ENCODE measurements at places on chromosomes 2 and 18.

- DNase-seq = no peak
Measured at GRCh38 chr2:168639018-168639417, 163.4 kb upstream of the NOSTRIN start.

DNA sequence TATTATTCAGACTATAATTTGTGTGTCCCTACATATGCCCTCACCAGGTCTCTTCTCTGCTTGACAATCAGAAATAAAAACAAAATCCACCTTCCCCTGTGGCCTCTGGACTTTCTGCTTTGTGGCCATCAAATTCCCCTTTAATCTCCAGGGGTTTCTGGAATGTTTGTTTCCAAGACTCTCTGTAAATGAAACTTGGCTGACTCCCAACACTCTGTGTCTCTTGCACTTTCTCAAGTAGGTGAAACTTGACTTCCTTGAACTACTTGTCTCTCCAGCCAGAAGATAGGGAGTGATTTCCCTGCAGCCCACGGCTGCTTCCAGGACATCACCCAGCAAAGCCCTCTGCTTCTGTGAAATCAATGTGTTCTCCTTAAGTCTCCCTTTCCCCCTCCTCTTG is 54.1 kb upstream of the AQP4 start:
- DNase-seq = no peak

GRCh38 chr2:145199827-145200706 is 680.1 kb upstream of the ZEB2 start:
- DNase-seq = peak; percentile 90

- DNase-seq = no peak
Measured at GRCh38 chr18:7191736-7192135, 39.2 kb upstream of the LRRC30 start.

- no peak for DNase-seq
Measured at GRCh38 chr2:239192456-239192855, 208.4 kb downstream of the HDAC4 start.

- no peak for DNase-seq
Measured at GRCh38 chr2:88856409-88857135, 165.1 kb downstream of the RPIA start.
